ENCODE measurements at places on chromosomes 11 and 22.

GRCh38 chr11:104191124-104191523 is 27.2 kb upstream of the PDGFD start:
- no peak for DNase-seq
- H3K27ac ChIP-seq = no peak overlapping the region
- H3K27me3 ChIP-seq = no peaks in the 10 kb centered on the region
- no peak overlapping the region for H3K4me3 ChIP-seq

DNA sequence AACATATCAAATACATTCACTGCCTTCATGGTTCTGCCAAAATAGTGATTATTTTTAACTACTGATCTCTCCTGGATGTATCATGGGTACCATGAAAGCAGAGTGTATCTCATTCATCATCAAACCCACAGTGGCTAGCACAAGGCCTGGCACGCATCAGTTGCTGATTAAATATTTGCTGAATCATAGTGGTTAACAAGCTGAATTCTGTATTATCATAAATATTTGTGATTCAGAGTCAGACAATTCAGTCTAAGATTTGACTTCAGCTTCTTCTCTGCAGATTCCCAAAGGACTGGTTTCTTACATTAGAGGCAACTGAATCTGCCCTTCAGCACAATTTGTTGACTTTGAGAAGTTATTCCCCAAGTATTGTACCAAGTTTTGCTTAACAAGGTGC is 715.8 kb upstream of the LRRC4C start:
- H3K4me3 ChIP-seq = no peak overlapping the region
- H3K27me3 ChIP-seq = no peaks in the 10 kb centered on the region

DNA sequence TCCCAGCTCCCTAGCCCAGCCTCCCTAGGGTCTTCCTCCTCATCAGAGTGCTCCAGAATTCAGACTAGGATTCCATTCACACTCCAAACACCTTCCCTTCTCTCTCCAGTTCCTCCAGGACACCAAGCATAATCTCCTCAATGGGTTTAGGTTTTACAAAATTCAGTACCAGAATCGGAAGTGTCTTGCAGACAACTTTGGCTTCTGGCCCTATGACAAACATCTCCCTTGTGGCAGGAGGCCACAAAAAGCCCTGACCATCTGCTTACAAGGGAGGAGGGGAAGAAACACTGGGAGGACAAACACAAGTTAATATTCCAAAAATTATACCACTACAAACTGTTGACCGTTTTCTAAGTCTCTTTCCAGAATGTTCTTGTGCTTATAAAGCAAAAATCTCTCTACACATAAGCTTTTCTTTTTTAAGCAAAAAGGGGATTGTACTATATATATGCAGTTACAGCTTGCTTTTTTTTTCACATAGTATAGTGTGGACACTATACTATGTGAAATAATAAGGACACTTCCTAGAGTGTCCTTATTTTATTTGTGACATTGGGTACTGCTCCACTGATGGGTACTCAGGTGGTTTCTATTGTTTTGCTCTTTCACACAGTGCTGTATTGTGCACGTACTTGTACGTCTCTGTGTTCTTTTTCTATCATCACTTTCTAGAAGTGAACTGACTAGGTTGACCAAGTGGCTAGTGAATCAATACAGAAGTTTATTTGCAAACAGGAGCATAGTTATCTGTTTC is 78.7 kb downstream of the BDNF start:
- no peaks in the 10 kb centered on the region for H3K27me3 ChIP-seq
- no peak overlapping the region for H3K4me3 ChIP-seq
- no peak for DNase-seq
- H3K4me1 ChIP-seq = no peaks in the 10 kb centered on the region
- no peak overlapping the region for H3K27ac ChIP-seq

DNA sequence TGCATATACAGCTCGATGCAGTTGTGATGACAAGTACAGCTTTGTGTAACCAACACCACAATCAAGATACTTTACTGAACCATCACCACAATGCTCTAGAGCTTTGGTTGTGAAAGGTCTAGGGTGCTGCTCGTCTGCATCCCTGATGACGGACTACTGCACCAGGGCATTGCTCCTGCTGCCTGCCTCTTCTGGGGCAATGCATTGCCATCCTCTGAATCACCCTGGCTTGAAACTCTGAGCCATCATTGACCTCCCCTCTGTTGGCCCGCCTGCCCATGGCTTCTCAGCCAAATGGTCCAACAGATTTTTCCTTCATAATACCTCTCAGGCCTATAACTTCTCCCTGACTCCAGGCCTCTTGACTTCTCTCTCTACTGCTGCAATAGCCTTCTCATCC is 77.4 kb upstream of the CSNK2A3 start:
- H3K27me3 ChIP-seq = no peaks in the 10 kb centered on the region
- no peak for DNase-seq
- no peaks in the 10 kb centered on the region for H3K36me3 ChIP-seq

GRCh38 chr11:69486773-69487291 is 5.4 kb downstream of the LINC01488 start:
- no peak overlapping the region for H3K4me3 ChIP-seq
- H3K27ac ChIP-seq = no peak overlapping the region
- H3K27me3 ChIP-seq = no peaks in the 10 kb centered on the region
- H3K4me1 ChIP-seq = no peaks in the 10 kb centered on the region

DNA sequence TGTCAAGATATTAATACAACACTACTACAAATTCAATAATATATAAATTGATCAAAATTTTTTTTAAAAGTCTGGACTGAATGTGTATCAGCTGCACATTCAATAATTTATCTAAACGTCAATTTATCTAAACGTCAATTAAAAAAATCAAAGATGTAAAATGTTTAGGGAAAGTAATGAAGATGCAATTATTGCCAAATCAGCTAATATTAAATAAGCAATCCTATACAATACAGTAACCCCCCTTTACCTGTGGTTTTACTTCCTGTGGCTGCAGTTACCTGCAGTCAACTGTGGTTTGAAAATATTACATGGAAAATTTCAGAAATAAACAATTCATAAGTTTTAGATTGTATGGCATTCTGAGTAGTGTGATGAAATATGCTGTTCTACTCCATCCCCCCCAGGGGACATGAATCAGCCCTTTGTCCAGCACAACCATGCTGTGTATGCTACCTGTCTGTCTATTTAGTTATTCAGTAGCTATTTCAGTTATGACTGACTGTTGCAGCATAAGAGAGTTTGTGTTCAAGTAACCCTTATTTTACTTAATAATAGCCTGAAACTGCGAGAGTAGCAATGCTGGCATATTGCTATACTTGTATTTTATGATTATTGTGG is 72.2 kb downstream of the CWF19L2 start:
- no peaks in the 10 kb centered on the region for H3K27me3 ChIP-seq
- no peaks in the 10 kb centered on the region for H3K4me1 ChIP-seq
- H3K27ac ChIP-seq = no peak overlapping the region
- no peaks in the 10 kb centered on the region for H3K36me3 ChIP-seq
- DNase-seq = no peak
- H3K4me3 ChIP-seq = no peak overlapping the region

DNA sequence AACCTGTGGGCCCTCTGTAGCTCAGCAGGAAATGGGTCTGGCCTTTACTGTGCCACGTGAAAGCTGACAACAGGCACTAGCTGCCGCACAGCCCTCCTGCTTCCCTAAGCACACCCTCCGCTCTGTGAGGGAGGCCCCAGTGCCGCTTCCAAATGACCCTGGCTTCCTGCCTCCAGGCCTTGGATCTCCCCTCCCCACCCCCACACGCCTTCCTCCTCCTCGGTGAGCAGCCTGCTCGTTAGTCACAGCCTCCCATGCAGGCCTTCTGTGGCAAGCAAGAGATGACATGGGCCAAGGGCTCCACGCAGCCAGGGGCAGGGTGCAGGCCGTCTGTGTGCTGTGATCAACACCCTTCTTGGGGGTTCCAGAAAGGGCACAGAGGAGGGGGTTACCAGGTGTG is 15.3 kb upstream of the RASL10A start:
- peak; percentile 84 for DNase-seq
- H3K36me3 ChIP-seq = no peaks in the 10 kb centered on the region
- no peak overlapping the region for H3K4me3 ChIP-seq

DNA sequence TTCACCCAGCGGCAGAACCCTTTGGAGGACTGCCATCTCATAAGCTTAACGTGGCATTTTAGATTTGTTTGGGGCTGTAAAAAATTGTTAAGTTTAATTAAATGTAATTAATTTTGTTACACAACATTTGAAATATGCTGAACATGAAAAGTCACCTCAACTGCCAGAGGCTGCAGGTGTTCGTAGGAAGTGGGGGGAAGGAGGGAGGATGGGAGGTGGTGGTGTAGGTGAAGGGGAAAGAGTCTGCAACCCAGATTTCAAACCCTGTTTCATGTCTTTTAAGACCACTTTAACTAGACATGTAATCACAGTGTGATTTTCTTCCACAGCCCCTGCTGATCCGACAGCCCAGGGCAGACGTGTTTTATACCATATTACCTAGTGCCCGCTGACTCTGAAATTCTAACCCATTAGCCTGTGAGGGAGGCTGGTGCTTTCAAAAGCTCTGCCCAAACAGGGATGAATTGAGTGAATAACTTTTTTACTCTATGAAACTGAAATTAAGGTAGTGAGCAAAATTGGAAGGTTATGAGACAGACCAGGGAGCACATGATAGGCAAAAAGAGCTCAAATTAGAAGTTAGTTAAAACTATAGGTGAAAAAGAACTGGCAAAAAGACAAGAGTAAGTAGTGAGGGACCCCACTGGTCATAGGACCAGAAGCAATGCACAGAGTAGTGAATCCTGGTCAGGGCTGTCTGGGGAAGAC is 279.8 kb downstream of the DDX10 start:
- no peaks in the 10 kb centered on the region for H3K4me1 ChIP-seq
- no peak overlapping the region for H3K4me3 ChIP-seq
- no peak overlapping the region for H3K27ac ChIP-seq
- no peaks in the 10 kb centered on the region for H3K36me3 ChIP-seq
- no peak for DNase-seq
- no peaks in the 10 kb centered on the region for H3K27me3 ChIP-seq

GRCh38 chr11:1342946-1343345 is 33.5 kb upstream of the TOLLIP start:
- no peaks in the 10 kb centered on the region for H3K4me1 ChIP-seq
- H3K27me3 ChIP-seq = no peaks in the 10 kb centered on the region

GRCh38 chr11:126408901-126409619 is 53.6 kb downstream of the ST3GAL4 start:
- no peaks in the 10 kb centered on the region for H3K27me3 ChIP-seq
- H3K4me1 ChIP-seq = peaks cover 14% of the 10 kb centered on the region
- no peak for DNase-seq

GRCh38 chr22:19216579-19216978 is 38.0 kb upstream of the SLC25A1 start:
- no peaks in the 10 kb centered on the region for H3K36me3 ChIP-seq
- no peaks in the 10 kb centered on the region for H3K27me3 ChIP-seq
- H3K27ac ChIP-seq = no peak overlapping the region
- no peaks in the 10 kb centered on the region for H3K4me1 ChIP-seq
- H3K4me3 ChIP-seq = no peak overlapping the region
- DNase-seq = no peak

GRCh38 chr22:32326647-32327046 is 31.0 kb upstream of the RFPL3 start:
- H3K27ac ChIP-seq = no peak overlapping the region
- no peaks in the 10 kb centered on the region for H3K4me1 ChIP-seq
- H3K4me3 ChIP-seq = no peak overlapping the region
- no peaks in the 10 kb centered on the region for H3K27me3 ChIP-seq

- H3K4me3 ChIP-seq = no peak overlapping the region
- H3K4me1 ChIP-seq = no peaks in the 10 kb centered on the region
- peaks cover 2% of the 10 kb centered on the region for H3K27me3 ChIP-seq
- no peak overlapping the region for H3K27ac ChIP-seq
- no peak for DNase-seq
Measured at GRCh38 chr11:12312132-12312531, 65.2 kb upstream of the PARVA start.

DNA sequence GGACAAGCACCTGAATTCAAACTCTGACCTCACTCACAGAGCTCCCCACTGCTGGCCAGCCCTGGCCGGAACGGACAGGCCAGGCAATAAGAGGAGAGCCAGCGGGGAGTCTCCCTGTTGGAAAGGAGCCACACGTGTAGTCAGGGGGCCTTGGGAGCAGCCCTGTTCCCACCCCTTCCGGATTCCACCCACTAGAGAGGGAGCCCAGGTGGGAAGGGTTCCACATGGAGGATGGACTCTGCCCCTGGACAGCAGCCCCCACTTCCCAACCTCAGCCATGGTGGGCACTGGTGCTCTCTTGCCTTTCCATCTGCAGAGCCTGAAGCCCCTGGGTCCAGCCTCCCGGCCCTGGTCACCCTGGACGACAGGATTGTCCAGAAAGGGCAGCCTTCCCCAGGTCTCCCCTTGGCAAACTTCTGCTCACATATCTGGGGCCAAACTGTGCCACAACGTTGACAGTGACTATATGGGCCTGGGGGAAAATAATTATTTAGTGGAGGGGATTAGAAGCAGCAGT is 7.5 kb upstream of the APOBEC3A start:
- H3K4me3 ChIP-seq = no peak overlapping the region
- no peak overlapping the region for H3K27ac ChIP-seq
- DNase-seq = no peak
- no peaks in the 10 kb centered on the region for H3K4me1 ChIP-seq

Measured in ovary (tissue), 10 donors.